Body of pancreas (tissue), 4 donors: ENCODE measurements at places on chromosomes 3 and 15. TPM values are rescaled to one million over a fixed set of nuclear protein-coding genes. Genes with fewer than 3 reads are reported as not detected.

Gene SLITRK3
- total RNA-seq: not detected

Gene OIP5
- total RNA-seq: not detected

Gene MUC13
- total RNA-seq: 1.6 TPM

Gene CP
- total RNA-seq: 11.5 TPM

Gene OCA2
- total RNA-seq: not detected

Gene RLBP1
- total RNA-seq: not detected

Gene MUC20
- 21.8 TPM for total RNA-seq

Gene STAB1
- total RNA-seq: 55.3 TPM

Gene CCR9
- total RNA-seq: not detected

Gene CCK
- not detected for total RNA-seq

Gene SYNPR
- total RNA-seq: 0.52 TPM

Gene TLR9
- total RNA-seq: 0.26 TPM

Gene NR2E3
- total RNA-seq: 0.52 TPM

Gene CHST2
- 1.3 TPM for total RNA-seq

Gene GOLGA8O
- not detected for total RNA-seq

Gene AGBL1
- not detected for total RNA-seq

Gene NTRK3
- total RNA-seq: 5.2 TPM

Gene ANKRD63
- total RNA-seq: not detected

Gene CACNA2D2
- 1.3 TPM for total RNA-seq

Gene MOBP
- total RNA-seq: not detected

Gene QARS1
- total RNA-seq: 135 TPM

Gene EPHB3
- total RNA-seq: 10.1 TPM

Gene NCKIPSD
- 16.6 TPM for total RNA-seq

Gene OR5AC2
- total RNA-seq: not detected

Gene EPHA6
- 0.52 TPM for total RNA-seq

Gene PLIN1
- 277 TPM for total RNA-seq

Gene DOCK3
- 0.52 TPM for total RNA-seq

Gene ITPKA
- total RNA-seq: 0.52 TPM

Gene GOLGA8M
- not detected for total RNA-seq

Gene SLC9C1
- not detected for total RNA-seq

Gene PLSCR5
- not detected for total RNA-seq

Gene C3orf80
- 0.52 TPM for total RNA-seq

Gene MAP3K13
- total RNA-seq: 20.0 TPM

Gene SI
- total RNA-seq: not detected

Gene STIMATE
- total RNA-seq: 13.0 TPM

Gene CPNE4
- not detected for total RNA-seq

Gene ADAMTS9
- total RNA-seq: 54.7 TPM

Gene REC114
- total RNA-seq: not detected

Gene XCR1
- total RNA-seq: not detected

Gene SECISBP2L
- total RNA-seq: 23.9 TPM

Gene TPRG1
- total RNA-seq: 2.1 TPM

Gene SERP1
- 277 TPM for total RNA-seq
